Stimulated activated naive CD8-positive, alpha-beta T cell treated with anti-CD3 and anti-CD28 coated beads, Interleukin-15, amount 100 ng/mL, for 72 hours (primary cell): ENCODE measurements at places on chromosomes 1 and 21.

DNA sequence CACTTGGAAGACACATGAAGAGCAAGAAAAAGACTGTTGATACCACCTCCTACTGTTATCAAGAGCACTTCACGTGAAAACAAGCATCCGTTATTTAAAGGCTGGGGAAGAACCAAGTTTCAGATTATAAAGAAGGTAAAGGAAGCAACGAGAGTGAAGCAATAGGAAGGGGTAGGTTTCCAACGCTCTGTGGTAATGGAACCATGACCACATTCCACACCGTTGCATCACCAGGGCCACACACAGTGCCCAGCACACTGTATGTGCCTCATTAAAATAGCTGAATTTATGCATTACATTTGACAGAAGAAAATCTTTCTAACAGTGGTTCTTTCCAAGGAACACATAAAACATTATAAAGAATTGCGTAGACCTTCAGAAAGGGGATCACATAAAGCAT lies 435.8 kb downstream of the MRPL39 start:
- DNase-seq: no peak

GRCh38 chr1:16978567-16979474 lies 1.6 kb downstream of the MFAP2 start:
- no peak for DNase-seq

GRCh38 chr1:42086146-42086545 lies 67.1 kb upstream of the GUCA2B start:
- no peak for DNase-seq

DNA sequence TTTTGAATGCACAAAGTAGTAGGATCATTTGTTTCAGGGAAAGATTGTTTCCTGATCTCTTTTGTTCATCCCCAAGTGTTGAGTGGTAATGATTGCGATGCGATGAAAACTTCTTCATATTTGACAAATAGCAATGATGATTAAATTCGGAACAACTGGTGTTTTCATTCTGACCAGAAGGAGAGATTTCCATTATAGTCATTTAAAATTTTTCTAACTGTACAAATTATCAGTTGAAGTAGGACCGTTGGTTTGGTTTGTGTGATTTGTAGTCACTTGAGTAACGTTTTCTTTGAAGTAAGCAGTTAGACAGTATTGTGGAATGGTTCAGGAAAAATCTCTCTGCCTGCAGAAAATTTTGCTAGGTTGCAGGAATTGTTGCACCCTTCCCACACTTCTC lies 5.9 kb downstream of the NFYC start:
- no peak for DNase-seq

- DNase-seq: no peak
These were observed 107.8 kb downstream of the DYRK1A start for GRCh38 chr21:37474342-37474741.
